Hematopoietic multipotent progenitor cell treated with erythropoietin and hydrocortisone succinate and interleukin-3 and kit ligand, for 17 days (in vitro differentiated cells): ENCODE measurements at places on chromosomes 2 and 18.

GRCh38 chr18:45106331-45106774 lies 425.7 kb downstream of the SETBP1 start:
- DNase-seq, result no peak

DNA sequence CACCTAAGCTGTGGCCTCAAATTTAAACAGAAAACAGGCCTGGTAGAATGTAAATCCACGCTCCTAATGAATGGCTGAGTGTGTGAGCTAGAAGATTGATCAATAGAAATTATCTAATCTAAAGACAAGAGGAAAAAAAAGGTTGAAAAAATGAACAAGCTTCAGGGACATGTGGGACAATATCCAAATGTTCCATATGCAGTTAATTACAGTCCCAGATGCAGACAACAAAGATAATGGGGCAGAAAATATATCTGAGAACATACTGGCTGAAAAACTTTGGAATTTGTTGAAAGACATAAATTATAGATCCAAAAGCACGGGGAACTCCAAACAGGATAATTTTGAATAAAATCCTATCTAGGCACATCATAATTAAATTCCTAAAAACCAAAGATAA lies 186.7 kb upstream of the SIX2 start:
- no peak for DNase-seq

DNA sequence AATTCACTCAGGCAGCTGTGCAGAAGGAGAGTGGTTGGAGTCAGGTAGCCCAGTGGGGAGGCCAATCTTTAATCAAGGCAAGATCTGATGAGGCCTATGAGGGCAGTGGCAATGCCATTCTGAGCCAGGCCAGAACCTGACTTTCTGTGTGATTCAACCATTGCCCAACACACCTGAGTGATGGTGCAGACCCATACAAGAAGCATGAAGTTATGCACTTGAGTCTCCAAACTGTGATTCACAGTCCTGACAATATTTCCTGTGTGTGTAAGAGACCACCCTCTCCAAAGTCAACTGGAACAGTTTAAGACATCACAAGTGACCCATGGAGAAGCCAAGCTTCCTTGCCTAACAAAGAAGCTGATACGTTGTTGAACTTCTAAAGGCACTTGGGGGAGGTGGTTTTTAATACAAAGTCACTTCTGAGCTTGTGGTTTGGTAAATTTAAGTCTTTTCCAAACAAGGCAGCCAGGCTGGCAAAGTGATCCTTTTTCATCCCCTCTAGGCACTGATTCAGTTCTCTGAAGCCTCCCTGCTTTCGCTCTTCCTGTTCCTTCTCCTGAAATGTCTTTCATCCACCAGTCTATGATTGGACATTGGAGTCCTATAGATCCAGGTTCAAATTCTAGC lies 49.0 kb downstream of the VSNL1 start:
- DNase-seq, result no peak

DNA sequence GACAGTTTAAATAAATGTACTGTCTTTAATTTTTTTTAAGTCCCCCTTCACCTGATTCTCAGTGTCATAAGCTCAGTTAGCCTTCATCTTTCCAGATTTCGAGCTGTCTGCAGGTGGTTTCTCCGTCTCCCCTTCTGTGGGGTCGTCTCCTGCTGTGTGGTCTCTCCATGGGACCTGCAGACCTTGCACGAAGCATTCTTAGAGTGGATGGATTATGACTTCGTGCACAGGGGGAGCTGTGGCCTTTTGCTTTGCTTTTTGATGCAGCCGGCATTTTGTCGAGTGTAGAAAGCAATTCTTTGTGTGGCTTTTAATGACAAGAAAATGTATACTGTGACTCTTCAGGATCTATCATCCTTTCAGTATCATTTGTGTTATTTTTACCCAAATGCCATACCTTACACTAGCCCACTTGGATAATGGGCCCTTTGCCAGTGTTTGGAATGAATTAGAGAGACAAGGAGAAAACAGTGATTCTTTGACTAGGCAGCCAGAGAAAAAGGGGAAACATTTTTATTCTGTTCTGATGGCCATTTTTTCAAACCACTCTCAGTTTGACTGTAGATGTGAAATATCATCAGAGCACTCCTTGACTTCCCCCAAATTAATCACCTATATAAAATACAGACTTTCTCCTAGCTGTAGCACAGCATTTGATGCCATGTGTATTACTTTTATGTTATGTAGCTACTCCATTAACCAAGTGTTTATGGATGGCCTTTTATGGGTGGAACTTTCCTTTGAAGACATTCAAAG lies 54.3 kb downstream of the ITGA6 start:
- DNase-seq, result no peak

DNA sequence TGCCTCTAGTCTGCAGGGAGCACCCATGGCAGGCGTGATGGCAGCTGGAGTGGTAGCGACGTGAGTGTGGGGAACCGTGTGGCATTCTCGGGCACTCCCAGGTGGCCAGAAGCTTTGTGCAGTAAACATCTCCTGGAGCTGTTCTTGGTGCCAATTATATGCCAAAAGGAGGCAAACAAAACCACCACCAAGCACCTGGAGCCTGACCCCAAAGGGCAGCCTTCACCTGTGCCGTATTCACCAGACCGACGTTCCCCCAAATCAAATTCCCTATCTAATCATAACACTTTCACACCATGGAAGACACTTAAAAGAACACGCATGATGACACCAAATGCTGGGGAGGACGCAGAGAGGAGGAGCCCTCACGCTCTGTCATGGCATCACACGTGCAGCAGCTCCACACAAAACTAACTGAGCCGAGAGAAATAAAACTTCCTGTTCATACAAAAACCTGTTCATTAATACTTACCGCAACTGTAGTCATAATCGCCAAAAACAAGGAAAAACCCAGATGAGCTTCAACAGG lies 123.6 kb downstream of the EIPR1 start:
- DNase-seq, result no peak

- DNase-seq, result no peak
These were observed 249.2 kb downstream of the NAPG start for GRCh38 chr18:10775026-10775425.

DNA sequence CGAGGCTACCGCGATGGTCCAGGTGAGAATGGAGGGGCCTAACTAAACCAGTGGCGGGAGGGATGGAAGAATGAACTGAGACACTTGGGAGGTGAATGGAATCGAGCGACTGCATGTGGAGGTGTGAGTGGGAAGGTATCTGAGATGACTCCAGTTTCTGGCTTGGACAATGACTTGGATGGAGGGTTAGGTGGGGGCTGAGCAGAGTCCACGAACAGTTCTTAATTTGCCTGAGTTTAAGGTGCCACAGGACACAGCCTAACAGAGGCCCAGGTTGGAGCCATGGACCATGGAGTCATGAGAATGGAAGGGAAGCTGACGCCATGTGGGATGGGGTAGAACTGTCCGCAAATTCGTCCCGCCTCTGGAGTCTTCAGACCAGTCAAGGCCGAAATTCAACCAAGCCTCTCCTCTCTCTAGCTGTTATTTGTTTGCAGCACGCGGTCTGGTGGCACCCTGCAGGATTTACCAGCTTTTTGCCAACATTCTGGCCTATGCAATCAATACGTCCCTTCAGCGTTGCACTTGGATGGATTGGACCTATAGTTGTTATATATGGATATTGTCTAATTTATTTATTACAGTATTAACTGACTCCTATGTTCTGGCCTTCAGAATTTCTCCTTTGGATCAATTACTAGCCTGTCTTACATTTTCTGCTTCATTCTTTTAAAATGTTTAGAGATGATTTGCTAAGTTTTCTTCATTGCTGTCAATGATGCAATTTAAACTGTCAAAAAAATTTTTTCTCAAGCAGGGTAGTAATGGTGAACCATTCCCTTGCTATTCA lies 940 bp upstream of the BOLA3 start:
- no peak for DNase-seq

GRCh38 chr2:119438726-119439284 lies 7.2 kb downstream of the TMEM37 start:
- DNase-seq, result no peak

- no peak for DNase-seq
These were observed 146.1 kb upstream of the OTOS start for GRCh38 chr2:240286596-240286995.

GRCh38 chr2:106638043-106638442 lies 150.9 kb downstream of the CD8B2 start:
- DNase-seq, result no peak

DNA sequence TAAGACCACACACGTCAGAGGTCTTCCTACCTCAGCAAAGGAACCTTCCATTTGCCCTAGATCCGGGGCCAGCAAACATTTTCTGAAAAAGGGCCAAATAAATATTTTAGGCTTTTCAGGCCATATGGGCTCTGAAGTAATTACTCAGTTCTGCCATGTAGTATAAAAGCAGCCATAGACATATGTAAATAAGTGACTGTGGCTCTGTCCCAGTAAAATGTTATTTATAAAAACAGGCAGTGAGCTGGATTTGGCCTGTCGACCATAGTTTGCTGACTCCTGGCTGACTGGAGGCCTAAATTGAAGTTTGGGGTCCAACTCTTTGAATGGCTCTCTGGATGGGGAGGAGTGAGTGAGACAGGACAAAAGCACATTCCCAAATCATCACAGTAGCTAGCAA lies 49.5 kb downstream of the ABCB11 start:
- no peak for DNase-seq

DNA sequence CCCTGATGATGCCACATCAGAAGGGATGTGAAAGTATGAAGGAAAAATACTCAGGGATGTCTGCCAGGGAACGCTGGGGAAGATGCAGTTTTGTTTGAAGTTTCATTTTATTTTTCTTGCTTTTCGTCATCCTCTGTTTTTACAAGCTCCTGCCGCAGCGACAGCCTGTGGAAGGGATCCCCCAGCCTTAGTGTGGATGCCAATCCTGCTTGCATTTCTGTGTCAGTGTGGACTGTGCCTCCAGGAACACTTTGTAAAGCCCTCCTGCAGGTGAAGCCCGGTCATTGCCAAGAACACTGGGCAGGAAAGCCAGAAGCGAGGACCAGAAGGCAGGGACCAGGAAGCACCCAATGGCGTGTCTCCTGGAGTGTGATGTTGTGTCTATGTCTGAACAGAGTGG lies 234.3 kb downstream of the SEPTIN10 start:
- no peak for DNase-seq

GRCh38 chr2:118268268-118268667 lies 180.0 kb downstream of the INSIG2 start:
- no peak for DNase-seq

GRCh38 chr2:239401881-239402233 lies 1.0 kb upstream of the HDAC4 start:
- DNase-seq, result no peak

DNA sequence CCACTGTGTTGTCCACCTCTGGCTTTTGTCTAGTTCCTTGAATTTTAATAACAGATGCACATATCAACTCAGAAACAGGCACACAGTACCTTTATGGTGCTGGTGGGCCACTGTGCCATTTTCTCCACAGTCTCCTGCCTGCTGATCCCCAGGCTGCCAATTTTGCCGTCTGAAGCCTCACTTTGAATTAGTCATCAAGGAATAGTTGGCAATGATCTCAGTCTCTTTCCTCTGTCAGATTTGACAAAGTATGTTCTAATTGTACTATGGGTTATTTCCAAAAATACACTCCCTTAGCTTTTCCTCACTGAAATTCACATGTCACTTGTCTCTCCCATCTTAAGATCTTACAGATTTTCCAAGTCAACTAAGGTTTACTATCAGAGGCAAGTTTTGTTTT lies 140.7 kb downstream of the ZNF516 start:
- DNase-seq, result no peak

DNA sequence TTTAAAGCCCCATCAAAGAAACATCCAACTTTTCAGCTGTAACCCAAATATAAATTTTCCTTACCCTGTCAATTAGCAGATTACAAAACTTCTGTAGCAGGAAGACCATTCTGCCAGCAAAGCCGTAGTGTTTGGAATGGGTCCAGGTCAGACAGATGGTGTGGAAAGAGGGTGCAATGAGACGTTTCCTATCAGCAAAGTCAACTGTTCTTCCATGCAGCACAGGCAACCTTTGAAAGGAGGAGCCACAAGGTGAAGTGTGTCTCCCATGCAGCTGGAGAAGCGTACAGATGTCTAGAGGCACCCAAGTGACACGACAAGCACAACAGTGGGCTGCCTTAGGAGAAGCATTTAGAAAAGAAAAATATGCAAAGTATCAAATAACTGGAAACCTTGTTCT lies 83.7 kb downstream of the SP3 start:
- DNase-seq, result no peak

DNA sequence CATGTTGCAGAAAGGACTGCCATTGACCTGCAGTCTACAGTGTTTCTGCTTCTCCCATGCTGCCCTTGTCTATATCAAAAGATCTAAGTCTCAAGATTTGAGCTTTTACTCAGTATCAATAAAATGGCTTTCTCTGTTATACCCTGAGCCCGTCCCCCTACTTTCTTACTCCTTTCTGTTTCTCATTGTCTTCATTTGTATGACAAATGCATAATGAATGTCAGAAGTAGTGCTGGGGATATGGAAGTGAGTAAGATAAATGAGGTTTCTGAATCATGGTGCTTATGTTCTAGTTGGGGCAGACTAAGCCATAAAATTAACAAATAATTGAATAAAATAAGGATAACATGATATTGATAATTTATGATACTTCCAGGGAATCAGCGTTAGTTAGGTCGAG lies 128.6 kb downstream of the PARD3B start:
- DNase-seq, result no peak

GRCh38 chr18:21100146-21100545 lies 11.5 kb downstream of the ROCK1 start:
- no peak for DNase-seq

DNA sequence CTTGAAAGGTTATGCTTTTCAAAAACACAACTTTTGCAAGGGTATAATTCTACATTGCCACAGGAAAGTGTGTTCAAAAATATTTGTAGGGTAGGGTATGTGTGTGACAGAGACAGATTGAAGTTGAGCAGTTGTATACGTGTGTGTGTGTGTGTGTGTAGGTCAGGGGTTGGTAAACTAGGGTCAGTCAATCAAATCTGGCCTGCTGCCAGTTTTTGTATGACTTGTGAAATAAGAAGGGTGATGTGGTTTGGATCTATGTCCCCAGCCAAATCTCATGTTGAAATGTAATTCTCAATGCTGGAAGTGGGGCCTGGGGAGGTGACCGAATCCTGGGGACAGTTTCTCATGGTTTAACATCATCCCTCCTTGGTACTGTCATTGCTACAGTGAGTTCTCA lies 148.2 kb downstream of the CERS6 start:
- no peak for DNase-seq

GRCh38 chr2:227888289-227888688 lies 16.9 kb downstream of the DAW1 start:
- no peak for DNase-seq

GRCh38 chr2:199804831-199805230 lies 46.2 kb downstream of the FTCDNL1 start:
- DNase-seq, result no peak

DNA sequence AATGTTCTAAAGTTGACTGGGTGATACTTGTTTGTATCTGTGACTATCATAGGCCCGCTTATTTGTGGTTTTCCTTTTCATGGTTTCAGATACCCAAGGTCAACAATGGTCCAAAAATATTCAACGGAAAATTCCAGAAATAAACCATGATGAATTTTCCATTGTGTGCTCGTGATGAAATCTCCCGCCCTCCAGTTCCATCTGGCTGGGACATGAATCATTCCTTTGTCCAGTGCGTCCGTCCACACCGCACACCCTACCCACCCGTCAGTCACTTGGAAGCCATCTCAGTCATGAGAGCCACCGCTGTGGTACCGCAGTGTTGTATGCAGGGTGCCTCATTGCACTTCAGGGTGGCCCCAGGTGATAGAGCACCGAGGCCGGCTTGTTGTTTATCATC lies 268.2 kb upstream of the PXDN start:
- no peak for DNase-seq
